Metanephros (tissue), 2 donors: ENCODE measurements at places on chromosomes 4 and X. TPM values are rescaled to one million over a fixed set of nuclear protein-coding genes. Genes with fewer than 3 reads are reported as not detected.

HPSE gene
- 1.3 TPM for total RNA-seq

ZCCHC12 gene
- total RNA-seq, result 1.2 TPM

CENPVL2 gene
- 0.18 TPM for total RNA-seq

HTN3 gene
- not detected for total RNA-seq

EXOC1L gene
- not detected for total RNA-seq

MFAP3L gene
- total RNA-seq, result 21.7 TPM

GAGE1 gene
- not detected for total RNA-seq

CDKL2 gene
- 13.3 TPM for total RNA-seq

RAB40A gene
- 0.88 TPM for total RNA-seq

FRG2 gene
- total RNA-seq, result not detected

FGFBP2 gene
- total RNA-seq, result 0.47 TPM

BST1 gene
- 10.2 TPM for total RNA-seq

FGG gene
- total RNA-seq, result 1.1 TPM

S100G gene
- not detected for total RNA-seq

POU4F2 gene
- not detected for total RNA-seq

CFAP299 gene
- 0.29 TPM for total RNA-seq

REPS2 gene
- total RNA-seq, result 16.2 TPM

KLB gene
- 0.18 TPM for total RNA-seq
